ENCODE measurements at places on chromosomes 3 and 15.

GRCh38 chr3:115403786-115404185 lies 219.5 kb upstream of the GAP43 start:
- no peak for DNase-seq

- DNase-seq: no peak
Observed at GRCh38 chr3:183268366-183268765, 15.3 kb downstream of the B3GNT5 start.

GRCh38 chr3:34015204-34016142 lies 217.0 kb downstream of the PDCD6IP start:
- DNase-seq: no peak

DNA sequence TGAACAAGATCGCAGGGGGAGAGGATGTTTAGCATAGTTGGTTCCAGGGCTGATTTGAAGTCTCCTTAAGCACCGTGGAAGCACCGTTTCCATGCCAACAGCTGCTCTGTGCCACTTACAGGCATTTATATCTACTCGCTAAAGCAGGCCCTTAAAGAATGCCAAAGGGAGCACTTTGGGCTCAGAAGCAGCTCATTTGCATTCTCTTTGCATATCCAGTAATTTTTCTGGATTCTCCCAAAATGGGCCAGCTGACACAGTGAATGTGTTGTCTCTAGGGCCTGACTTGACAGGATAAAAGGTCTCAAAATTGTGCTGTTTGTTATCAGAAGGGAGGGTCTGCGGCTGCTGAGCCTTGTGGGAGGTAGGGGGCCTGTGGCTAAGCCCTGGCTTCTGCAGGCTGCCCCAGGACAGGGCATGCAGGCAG lies 138.6 kb downstream of the FBLN2 start:
- peak; percentile 5 for DNase-seq

- DNase-seq: no peak
Observed at GRCh38 chr3:190492129-190492528, 21.8 kb upstream of the IL1RAP start.

- no peak for DNase-seq
Observed at GRCh38 chr3:143811602-143812001, 36.7 kb downstream of the SLC9A9 start.

- no peak for DNase-seq
Observed at GRCh38 chr3:150663461-150663860, 40.3 kb downstream of the ERICH6 start.

DNA sequence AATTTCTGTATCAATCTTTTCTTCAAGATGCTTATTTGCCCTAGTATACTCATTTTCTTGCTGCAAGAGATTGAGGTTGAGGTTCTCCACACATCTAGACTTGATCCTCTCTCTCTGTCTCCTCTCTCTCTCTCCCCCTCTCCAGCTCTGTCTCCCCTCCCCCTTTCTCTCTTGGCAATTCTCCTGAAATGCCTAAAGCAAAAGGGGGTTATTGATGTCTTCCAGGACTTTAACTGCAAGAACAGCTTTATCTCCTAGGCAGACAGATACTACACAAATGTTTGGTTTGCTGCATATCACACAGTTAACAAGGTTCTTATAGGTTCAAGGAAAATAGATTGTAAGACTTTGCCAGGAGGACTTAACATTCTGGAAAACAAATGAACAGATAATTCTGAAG lies 52.1 kb downstream of the TMEM212 start:
- DNase-seq: no peak

DNA sequence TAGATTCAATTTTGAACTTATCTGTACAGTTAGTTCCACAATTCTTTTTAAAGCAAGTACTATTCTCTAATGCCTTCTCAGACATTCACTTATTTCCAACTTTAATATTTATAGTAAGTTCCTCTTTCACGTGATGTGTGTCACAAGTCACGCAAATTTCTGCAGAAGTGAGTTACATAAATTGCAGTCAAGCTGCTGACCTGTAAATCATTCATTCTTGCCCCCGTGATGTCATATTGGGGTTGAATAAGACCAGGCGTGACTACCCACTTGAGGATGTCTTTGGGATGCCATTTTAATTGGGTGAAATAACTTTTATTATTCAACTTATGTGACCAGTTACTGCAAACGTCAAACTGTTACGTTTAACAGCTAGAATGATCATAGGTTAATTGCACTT lies 15.1 kb downstream of the PPARG start:
- DNase-seq: no peak

GRCh38 chr3:159916052-159916451 lies 72.6 kb upstream of the IL12A start:
- DNase-seq: no peak

DNA sequence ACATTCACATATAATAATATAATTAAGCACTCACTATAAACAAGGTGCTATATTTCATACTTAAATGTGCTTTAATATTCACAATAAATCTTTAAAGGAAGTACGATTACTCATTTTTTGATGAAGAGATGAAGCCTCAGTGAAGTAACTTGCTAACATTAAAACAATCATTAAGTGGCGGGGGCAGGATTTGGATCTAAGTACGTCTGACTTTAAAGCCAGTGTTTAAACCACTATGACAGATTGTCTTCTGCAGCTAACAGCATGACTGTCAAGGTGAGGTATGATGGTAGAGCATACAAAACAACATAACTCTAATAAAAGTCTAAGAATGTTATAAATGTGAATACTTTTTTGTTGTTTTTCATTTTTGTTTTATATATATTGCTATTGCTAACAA lies 862.1 kb downstream of the ROBO1 start:
- no peak for DNase-seq

GRCh38 chr3:184773283-184774186 lies 38.4 kb upstream of the VPS8 start:
- DNase-seq: peak; percentile 67

- DNase-seq: no peak
Observed at GRCh38 chr3:12159227-12159601, 502 bp upstream of the TIMP4 start.

GRCh38 chr3:127106456-127106855 lies 86.5 kb upstream of the PRR23E start:
- DNase-seq: no peak

DNA sequence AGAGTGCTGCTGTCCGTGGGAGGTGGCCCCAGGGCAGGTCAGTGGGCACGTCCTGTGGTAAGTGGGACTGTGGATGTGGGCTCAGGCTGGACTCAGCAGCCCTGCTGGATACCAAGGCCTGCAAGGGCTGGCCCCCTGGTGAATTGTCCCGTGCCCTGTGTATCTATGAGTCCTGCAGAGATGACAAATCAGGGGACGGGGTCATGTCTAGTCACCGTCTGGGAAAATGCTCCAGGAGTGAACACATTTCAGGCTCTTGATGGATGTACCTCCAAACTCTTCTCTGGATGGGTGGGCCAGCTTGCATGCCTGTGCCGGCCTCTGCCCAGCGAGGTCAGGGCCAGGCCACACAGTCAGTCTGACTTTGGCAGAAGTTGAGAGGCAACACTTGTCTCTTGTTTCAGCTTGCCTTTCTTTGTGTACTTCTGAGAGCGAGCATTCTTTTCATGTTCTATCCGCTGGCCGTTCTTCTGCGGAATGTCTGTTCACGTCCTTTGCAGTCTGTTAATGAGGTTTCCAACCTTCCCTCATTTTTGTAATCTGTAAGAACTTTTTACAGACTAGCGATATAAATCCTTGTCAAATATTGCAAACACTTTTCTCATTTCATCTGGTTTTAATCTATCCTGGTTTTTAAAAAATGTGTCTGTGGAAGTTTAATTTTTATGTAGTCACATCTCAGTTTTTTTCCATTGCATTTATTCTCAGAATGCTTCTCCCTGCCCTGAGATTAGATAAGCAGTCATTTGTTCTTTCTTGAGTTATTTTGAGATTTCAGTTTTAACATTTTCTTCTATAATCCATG lies 11.4 kb upstream of the STAB1 start:
- DNase-seq: no peak

DNA sequence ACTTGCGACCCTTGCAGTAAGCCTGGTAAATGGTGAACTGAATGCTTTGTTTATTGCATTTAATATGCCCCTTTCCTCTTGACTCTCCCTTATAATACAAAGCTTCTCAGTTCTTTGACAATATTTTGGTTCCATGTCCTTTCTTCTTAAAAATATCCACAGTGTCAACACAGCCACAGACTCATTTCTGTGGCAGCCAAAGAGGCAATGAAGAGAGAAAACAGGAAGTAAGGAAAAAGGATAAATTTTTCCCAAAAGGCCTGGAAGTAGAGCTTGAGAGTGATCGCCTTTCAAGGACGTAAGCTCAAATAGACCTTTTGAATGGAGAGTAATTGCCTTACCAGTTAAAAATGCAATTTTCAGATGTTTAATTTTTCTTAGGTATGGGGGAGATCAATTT lies 59.4 kb downstream of the PEX5L start:
- DNase-seq: no peak

GRCh38 chr15:78103406-78104118 lies 11.2 kb downstream of the SH2D7 start:
- no peak for DNase-seq

GRCh38 chr3:150098621-150099020 lies 127.9 kb upstream of the PFN2 start:
- no peak for DNase-seq

GRCh38 chr3:124786511-124787241 lies 56.4 kb downstream of the UMPS start:
- DNase-seq: no peak

DNA sequence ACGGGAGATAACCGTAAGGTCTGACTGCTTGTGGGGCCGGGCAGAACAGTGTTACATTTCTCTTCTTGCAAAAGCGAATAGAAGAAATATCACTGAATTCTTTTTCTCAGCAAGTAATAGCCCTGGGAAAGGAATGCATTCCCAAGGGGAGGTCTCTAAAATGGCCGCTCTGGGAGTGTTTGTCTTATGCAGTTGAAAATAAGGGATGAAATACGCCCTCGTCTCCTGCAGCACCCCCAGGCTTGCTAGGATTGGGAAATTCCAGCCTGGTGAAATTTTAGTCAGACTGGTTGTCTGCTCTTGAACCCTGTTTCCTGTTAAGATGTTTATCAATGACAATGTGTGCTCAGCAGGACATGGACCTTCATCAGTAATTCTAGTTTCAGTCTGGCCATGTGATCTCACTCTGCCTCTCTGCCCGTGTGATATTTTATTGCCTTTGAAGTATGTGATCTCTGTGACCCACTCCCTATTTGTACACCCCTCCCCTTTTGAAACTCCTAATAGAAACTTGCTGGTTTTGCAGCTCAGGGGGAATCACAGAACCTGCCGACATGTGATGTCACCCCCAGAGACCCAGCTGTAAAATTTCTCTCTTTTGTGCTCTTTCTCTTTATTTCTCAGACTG lies 715.6 kb downstream of the ROBO1 start:
- DNase-seq: no peak

GRCh38 chr15:40893019-40893670 lies 1.1 kb upstream of the VPS18 start:
- no peak for DNase-seq

DNA sequence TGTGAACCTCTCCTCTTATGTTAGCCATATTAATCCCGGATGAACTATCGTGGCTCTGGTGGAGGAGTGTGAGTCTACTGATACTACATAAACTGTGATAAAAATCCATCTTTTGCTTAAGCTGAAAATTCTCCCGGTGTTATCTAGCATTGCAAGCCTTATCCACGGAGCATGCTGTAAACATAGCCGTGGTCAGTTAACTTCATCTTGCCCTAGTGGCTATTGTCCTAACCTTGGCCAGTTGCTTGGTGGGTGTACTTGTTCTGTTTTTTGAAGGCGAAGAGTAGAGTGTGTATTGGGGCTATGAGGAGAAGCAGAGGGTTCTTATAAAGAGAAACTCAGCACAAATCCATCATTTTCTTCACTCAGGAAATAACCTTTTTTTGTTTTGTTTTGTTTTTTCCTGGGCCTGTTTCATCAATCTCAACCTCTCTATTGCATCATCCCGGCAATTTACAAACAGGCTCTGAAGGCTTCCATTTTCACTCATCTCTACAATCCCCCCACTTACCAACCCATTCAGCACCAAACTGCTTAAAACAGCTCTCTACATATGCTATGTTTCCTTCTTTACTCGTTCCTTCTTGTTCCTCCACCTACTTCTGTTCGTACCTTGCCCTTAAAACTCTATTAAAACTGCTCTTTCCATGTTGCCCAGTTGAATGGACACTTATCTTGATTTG lies 135.5 kb upstream of the PTX3 start:
- no peak for DNase-seq

GRCh38 chr15:90787881-90788280 lies 70.7 kb downstream of the BLM start:
- no peak for DNase-seq

GRCh38 chr3:126527006-126527405 lies 3.1 kb downstream of the CHST13 start:
- DNase-seq: no peak

GRCh38 chr3:33636125-33636850 lies 81.8 kb downstream of the CLASP2 start:
- peak; percentile 31 for DNase-seq

DNA sequence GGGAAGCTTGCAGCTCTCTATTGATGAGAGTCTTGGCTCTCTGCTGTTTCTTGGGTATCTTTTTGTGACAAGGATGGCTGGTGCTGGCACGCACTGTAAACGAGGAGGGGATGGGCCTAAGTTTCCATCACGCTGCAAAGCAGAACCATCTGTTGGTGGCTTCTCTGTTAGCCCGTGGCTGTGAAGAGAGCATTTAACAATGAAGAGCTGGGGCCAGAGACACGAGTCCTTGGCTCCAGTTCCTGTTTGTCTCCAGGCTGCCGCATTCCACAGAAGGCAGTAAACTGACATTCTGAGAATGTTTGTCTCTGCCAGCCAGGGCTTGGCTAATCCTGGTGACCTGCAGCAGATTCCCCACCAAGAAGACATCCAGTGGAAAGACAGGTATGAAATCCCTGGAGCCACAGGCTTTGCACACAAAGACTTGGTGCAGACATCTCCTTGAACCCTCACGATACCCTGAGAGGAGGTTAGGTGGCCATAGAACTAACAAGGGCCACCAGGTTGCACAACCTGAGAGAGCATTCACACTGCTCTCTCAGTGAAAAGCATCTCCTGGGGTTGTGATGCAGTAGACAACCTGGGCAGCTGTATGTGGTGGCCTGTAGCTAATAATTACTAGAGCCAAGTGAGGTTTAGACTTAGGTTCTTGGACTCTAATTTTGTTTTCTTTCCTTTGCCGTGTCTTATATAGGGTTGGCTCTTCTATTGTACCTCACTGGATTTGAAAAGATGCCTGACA lies 130.9 kb downstream of the ASB7 start:
- DNase-seq: no peak

GRCh38 chr3:159919873-159920272 lies 68.8 kb upstream of the IL12A start:
- DNase-seq: no peak

- no peak for DNase-seq
Observed at GRCh38 chr3:145219355-145220235, 941.4 kb downstream of the PLOD2 start.

DNA sequence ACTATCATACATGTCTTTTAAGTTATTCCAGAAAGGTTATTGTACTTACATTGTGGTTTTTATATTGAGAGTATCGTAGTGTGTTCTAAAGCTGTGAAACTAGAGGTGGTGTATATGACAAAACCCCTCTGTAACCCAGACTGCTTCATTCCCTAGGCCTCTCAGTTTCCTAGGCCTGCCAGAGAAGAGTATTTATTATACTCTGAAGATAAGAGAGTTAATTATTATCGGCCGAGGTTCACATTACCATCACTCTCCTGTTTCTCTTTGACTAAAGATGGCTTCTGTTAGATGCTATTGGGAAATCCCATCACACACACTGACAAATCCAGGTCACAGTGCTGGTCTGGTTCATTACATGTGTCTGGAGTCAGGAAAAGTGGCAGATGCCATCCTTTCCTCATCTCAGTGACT lies 20.5 kb downstream of the EXOSC7 start:
- no peak for DNase-seq

Data from NCI-H526 treated with DMSO at 0.1 percent for 48 hours (cell line).